A549 treated with dexamethasone at 1 μM for 4 hours (cell line): ENCODE measurements at places on chromosomes 12 and 14. TPM values are rescaled to one million over a fixed set of nuclear protein-coding genes. Genes with fewer than 3 reads are reported as not detected.

OR6C3 gene
- not detected in 5 replicates for total RNA-seq

POMT2 gene
- total RNA-seq, result 25.5 to 30.6 TPM (median 27.6 TPM) in 5 replicates

PMEL gene
- total RNA-seq, result 0.53 to 1.1 TPM (median 0.67 TPM) in 5 replicates

AKAP3 gene
- total RNA-seq, result 0.02 to 0.30 TPM (median 0.11 TPM) in 5 replicates

SPSB2 gene
- 26.1 to 33.1 TPM (median 31.8 TPM) in 5 replicates for total RNA-seq

DHRS2 gene
- total RNA-seq, result 5.5 to 8.7 TPM (median 6.3 TPM) in 5 replicates

CIROP gene
- total RNA-seq, result 0.06 TPM in 1 of 5 replicates, not detected in the others

OR11G2 gene
- not detected in 5 replicates for total RNA-seq

MIP gene
- total RNA-seq, result 0.15 TPM in 1 of 5 replicates, not detected in the others

RBP5 gene
- total RNA-seq, result 0.08 to 0.14 TPM in 2 of 5 replicates, not detected in the others

IL26 gene
- not detected in 5 replicates for total RNA-seq

CCDC198 gene
- total RNA-seq, result 1.5 to 2.6 TPM (median 1.8 TPM) in 5 replicates

GPR162 gene
- 0.29 to 0.64 TPM (median 0.41 TPM) in 5 replicates for total RNA-seq

OR10AD1 gene
- not detected in 5 replicates for total RNA-seq

HNRNPC gene
- total RNA-seq, result 867 to 980 TPM (median 927 TPM) in 5 replicates

DTX1 gene
- 0.26 to 0.66 TPM (median 0.48 TPM) in 5 replicates for total RNA-seq

KCNC2 gene
- total RNA-seq, result not detected in 5 replicates
